Transverse colon (tissue), 4 donors: ENCODE measurements at places on chromosomes 16 and 17.

- no peak for DNase-seq
Observed at GRCh38 chr17:30930495-30930894, 8.8 kb downstream of the ADAP2 start.

- peak; percentile 36 for DNase-seq
Observed at GRCh38 chr17:40284085-40284713, 3.5 kb upstream of the CDC6 start.

- no peak for DNase-seq
Observed at GRCh38 chr17:4937553-4937952, 2.3 kb downstream of the SLC25A11 start.

DNA sequence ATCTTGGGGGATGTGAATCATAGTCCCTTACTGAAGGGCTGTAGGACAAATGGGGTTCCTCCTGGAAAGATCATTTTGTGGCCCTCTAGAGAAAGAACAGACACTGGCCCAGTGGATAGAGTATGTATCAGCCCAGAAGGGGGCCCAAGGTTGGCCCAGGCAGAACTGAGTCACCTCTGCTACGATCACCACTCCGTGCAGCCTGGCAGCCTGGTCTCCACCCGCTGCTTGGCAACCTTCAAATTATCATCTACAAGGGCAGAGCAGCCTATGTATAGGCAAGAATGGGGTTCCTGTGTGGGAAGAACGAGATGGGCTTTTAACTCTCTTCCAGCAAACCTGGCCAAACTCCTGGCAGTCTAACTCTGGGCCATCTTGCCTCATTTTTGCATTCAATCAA, 61.9 kb downstream of the GSG1L start:
- DNase-seq = no peak

DNA sequence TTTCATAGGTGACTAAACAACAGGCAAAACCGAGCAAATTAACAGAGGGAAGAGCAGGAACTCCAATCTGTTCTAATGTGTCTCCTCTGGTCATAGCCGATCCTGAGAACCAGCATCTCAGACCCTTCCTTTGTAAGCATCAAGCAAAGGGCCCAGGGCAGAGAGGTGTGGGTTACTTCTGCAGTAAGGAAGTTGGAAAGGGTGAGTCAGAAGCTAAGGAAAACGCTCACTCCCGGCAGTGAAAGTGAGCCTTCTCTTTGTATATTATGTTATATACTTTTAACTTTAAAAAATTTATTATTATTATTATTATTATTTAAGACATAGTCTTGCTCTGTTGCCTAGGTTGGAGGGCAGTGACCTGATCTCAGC, 77.7 kb downstream of the MRM3 start:
- no peak for DNase-seq

GRCh38 chr16:78639775-78640174, 540.3 kb downstream of the WWOX start:
- DNase-seq = no peak

DNA sequence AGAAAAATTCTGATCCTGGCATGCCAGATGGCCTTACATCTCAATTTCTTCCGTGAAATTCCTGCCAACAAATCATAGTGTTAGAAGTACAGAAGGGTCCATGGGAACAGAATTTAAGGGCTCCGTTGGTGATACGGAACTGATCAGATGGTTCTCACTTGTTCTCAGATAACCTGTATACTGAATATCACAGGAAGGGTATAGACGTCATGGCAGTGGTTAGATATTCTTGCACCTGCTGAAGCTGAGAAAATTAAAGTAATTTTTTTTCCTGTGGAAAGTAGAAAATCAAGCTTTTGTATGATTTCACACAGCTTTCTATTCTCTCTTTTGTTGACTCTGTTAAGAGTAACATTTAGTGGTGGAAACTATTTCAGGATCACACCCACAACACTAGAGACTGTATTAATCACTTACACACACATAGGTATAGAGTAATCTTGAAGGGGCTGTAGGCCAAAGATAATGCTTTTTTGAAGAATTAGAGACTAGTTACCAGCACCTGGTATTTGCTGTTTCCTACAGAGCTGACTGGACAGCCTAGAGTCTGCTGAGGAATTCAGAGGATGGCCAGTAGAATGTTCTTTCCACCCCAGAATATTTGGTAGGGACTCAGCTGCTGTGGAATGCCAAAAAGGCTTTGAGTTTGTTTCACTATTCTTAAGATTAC, 7.5 kb downstream of the TENT4B start:
- no peak for DNase-seq

GRCh38 chr16:31029272-31029671, 4.1 kb upstream of the STX4 start:
- DNase-seq = no peak

DNA sequence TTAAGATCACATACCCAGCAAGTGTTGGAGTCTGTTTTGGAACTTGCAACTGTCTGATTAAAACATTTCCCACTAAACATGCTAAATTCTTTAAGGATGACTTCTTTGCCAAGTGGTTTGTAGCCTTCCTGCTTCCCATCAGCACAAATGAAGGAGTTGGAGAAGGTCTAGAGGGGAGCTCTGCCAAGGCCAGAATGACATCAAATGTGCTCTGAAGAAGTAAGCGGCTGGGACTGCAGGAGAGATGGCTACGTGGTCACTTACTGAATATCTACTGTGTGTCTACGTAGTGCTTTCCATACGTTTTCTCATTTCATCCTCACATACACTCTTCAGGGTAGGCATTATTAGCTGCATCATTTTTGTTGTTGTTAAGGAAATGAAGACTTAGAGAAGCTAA, 135.7 kb upstream of the NLRP1 start:
- DNase-seq = no peak

DNA sequence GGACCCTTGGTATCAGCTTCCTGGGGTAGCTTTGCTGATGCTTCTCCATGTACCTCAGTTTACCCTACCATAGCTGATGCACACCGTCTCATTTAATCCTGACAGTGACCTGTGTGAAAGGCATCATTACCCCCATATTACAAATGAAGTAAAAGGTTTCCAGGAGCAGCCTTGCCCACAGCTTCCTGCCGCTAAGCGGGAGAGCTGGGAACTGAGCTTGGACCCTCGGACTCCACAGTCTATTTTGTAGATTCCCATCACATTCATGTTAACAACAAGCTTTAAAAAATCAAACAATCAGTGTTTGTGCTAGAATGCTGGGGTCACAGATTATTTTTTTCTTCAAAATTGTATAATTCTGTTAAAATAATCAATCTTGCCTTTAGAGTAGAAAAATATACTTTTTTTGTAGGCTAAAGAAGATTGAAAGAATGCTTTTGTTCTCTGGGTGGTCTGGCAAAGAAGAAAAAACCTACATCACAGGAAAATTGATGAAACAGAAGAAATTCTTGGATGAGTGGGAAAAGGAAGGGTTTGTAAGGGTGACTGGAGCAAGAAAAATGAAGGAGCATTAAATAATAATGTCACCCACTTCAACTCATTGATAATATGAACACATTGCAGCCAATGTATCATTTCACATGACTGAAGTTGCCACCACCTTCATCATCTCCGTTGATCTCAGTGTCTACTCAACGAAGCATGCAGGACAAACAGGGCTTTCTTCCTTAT, 9.5 kb upstream of the USP10 start:
- no peak for DNase-seq

GRCh38 chr16:47258874-47259461, 115.2 kb upstream of the NETO2 start:
- DNase-seq = no peak

GRCh38 chr16:49356728-49357488, 16.7 kb upstream of the C16orf78 start:
- peak; percentile 69 for DNase-seq

GRCh38 chr17:80429356-80430275, 14.6 kb downstream of the ENDOV start:
- no peak for DNase-seq

DNA sequence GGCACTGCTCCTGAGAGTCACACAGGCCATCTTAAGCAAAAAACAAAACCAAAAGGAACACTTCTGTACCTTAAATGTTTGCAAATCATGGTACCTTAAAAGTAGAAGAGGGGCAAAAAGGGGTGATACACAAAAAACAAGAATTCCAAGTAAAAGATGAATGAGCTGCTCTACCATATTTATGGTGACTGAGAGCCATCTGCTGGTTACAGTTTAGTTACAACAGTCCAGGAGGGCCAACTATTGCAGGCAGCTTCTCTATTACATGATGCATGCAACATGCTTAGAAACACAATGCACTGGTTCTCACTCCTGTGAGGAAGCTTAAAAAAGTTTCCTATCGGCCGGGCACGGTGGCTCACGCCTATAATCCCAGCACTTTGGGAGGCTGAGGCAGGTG, 53.5 kb downstream of the STX8 start:
- no peak for DNase-seq

GRCh38 chr16:4601036-4601863, 13.4 kb downstream of the UBALD1 start:
- DNase-seq = no peak

GRCh38 chr16:70715055-70715858, 29.4 kb upstream of the MTSS2 start:
- peak; percentile 70 for DNase-seq

DNA sequence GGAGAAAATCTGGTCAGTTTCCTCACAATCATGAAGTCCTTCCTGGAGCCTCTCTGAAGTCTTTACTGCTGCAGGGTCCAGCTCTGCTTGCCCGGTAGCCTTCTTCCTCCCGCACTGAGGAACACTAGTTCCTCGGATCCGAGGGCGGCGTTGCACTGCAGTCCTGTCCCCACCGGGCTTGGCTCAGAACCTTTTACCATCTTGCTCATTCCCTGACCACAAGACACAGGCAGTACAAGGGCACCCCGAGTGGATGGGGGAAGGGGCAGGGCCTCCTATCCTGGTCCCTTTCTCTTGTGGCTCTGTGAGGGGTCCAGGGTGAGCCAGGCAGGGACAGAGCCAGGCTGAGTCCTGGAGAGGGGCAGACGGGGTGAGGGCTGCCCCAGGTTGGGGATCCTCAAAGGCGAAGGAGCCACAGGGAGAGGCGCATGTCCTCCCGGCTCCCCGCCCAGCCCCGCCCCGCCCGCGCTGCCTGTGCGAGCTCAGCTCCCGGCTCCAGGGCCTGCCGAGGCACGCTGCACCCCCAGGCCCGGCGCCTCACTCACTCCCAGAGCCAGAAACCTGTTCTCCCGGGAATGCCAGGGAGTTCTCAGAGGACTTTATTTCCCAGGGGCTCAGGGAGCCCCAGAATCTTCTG, 1.5 kb downstream of the FOXN1 start:
- peak; percentile 48 for DNase-seq

GRCh38 chr17:55416470-55417052, 5.1 kb downstream of the MMD start:
- no peak for DNase-seq

- peak; percentile 89 for DNase-seq
Observed at GRCh38 chr17:31489295-31490018, 98.0 kb downstream of the RAB11FIP4 start.

DNA sequence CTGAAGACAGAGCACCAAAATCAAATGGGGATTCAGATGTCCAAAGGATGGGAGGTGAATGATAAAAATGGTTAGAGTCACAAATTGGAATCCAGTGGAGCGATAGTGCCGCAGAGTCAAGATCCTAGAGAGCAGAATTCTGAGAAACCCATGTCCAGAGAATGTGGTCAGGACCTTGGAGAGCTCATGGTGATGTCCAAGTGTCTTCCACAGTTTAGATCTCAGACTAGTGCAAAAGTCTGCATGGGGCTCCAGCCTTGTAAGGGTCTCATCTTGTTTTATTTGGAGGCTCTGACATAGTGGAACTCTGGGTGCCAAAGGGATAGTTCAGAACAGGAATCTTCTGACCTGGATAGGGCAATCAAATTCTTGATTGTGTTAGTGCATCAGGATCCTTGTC, 245.9 kb upstream of the HSBP1 start:
- no peak for DNase-seq

DNA sequence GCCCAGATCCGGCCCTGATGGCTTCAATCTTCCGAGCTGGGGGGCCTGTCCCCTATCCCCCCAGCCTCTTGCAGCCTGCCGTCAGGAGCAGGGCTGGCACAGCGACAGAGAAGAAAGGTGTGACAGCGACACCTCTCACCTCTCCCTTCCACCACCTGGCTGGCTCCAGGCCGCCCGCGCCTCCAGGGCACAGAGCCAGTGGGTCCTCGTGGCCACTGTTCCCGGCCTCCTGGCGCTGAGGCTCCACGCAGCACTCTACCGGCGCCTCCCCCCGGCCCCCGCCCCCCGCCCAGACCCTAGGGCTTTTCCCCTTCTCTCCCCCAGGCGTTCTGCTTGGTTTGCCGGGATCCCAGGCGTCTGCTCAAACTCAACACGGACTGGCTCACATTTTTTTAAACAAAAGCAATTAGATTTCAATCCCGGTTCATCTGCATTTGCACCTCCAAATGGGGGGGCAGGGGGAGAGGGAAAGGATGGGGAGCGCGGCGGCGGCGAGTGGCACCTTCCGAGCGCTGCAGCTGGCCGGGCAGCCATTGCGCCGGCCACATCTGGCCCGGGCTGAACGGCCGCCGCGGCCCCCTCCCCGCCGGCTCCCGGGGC, 12.8 kb upstream of the CBX8 start:
- peak; percentile 53 for DNase-seq

DNA sequence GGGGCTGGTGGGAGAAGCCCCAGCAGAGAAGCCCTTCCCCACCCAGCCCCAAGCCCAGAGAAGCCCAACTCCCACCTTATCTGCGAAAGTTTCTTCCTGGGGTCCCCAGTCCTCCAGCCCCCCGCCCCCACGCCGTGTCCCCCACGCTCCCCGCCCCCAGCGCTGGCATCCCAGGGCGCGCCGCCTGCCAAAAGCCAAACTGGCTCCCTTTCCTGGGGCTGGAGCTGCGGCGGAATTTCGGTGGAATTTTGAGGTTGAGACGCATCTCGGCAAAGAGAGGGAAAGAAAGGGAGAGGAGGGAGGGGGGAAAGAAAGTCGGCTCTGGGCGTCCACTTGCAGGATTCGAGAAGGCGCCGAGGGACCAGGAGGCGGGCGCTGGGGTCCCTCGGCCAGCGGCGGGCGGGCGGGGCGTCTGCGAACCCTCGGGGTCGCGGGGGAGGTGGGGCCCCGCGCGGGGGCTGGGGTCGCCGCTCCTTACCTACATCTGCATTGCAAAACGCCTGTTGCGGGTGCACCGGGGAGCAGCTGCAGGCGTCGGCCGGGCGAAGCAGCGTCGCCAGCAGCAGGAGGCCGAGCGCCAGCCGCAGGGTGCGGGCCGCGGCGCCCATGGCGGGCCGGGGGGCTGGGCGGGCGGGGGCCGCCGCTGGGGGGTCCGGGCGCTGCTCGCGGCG, 571 bp downstream of the TIMP2 start:
- no peak for DNase-seq

GRCh38 chr17:79740413-79740812, 9.7 kb downstream of the ENPP7 start:
- DNase-seq = no peak

GRCh38 chr17:12133183-12133582, 112.5 kb downstream of the MAP2K4 start:
- DNase-seq = no peak

DNA sequence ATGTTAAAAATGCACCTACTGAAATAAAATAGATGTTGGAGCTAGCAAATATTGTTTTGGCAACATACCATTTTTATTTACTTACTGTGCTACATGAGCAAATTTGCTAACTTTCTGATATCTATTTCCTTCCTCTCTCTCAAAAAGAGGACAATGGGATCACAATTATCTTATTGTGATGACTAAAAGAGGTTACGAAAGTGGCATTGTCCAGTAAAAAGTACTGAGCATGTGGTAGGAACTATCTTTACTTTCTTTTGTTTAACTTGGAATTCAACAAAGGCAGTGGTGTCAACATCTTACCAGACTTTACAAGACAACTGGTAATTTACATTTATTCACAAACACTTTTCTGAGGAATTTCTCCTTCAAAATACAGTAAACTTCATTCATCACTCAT, 1542.6 kb upstream of the CDH8 start:
- DNase-seq = no peak
